CD4-positive, CD25-positive, alpha-beta regulatory T cell (primary cell): ENCODE measurements at places on chromosomes 16 and 17. TPM values are rescaled to one million over a fixed set of nuclear protein-coding genes. Genes with fewer than 3 reads are reported as not detected.
A peak's percentile ranks its signal among the peaks of the same experiment; 100 is the strongest.

DNA sequence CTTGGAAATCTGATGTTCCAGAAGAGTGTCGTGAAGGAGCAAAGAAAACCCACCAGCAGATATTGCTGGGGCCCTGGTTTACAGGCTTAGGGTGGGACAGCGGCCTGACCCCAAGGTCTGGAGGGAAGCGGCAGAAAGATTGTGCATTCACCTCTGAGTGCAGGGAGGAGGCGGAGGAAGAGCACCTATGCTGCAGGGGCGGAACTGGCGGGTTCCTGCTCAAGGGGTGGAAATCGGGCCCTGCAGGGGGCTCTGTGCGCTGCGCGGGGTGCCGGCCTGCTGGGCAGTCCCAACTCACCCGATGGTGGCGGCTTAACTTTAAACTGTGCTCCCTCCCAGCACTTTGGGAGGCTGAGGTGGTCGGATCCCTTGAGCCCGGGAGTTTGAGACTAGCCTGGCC lies 47.5 kb downstream of the COX4I1 start:
- DNase-seq = no peak

Gene CCL16
- not detected for total RNA-seq

GRCh38 chr17:16243385-16243784 lies 26.4 kb downstream of the PIGL start:
- no peak for DNase-seq

DNA sequence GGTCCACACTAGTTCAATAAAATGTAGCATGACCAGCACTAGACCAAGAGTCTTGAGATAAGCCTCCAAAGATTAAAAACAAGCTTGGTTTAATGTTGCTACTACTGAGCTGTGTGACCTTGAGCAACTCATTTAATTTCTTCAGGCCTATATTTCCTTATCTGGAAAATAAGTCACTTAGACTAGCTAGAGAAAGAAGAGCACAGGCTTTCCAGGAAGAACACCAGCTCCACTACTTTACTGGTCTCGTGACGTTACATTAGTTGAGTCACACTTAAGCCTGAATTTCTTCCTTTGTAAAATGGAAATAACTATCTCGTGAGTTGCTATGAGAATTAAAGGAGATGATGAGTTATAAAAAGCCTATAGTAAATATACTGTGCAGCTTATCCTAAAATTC lies 5.4 kb downstream of the HELZ start:
- DNase-seq = no peak

- no peak for DNase-seq
Observed at GRCh38 chr16:24670623-24671454, 58.6 kb upstream of the TNRC6A start.

Gene CAVIN1
- 1.1 TPM for total RNA-seq

GRCh38 chr17:57995076-57995956 lies 7.3 kb upstream of the VEZF1 start:
- DNase-seq = peak; percentile 77

Gene CD19
- total RNA-seq = 0.52 TPM

DNA sequence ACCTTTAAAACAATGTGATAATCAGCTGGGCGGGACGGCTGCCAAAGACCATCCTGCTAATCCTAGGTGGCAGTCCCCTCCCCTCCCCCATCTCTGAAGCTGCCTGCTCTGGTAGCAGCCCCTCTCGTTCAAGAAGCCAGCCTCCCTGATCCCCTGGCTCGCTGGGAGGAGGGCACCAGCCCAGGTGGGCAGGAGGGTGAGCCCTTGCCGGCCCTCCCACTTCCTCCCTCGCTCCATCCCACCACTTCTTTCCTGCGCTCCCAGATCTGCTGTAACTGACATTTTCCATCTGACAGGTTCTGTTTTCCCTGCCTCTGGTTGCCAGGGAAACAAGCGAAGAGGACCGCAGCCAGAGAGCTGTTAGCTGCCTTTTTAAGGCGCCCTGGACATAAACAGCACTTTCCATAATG lies 155.7 kb upstream of the TNRC6C start:
- no peak for DNase-seq

Gene KRTAP3-1
- total RNA-seq = not detected

Gene C16orf92
- total RNA-seq = not detected

- DNase-seq = no peak
Observed at GRCh38 chr17:27282054-27282551, 11.8 kb upstream of the WSB1 start.

GRCh38 chr17:58641887-58642311 lies 49.9 kb downstream of the TEX14 start:
- no peak for DNase-seq

DNA sequence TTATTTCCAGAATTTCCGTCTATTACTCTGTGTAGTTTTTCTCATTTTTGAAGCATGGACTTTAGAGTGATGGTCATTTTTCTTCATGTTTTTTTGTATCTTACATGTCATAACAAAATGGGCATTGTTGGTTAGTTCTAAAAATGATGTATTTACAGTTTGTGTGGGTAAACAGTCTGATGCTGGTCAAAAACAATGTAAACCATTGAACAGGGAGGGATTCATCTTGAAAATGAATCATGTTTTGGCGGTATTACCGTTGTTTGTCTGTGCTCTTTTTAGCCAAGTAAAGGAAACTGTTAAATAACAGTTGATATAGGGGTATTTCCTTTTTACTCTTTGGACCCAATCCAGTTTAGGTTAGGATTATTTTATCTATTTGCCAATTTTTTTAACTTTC lies 315.8 kb downstream of the BCAS3 start:
- no peak for DNase-seq

Gene CDH5
- not detected for total RNA-seq

Gene CCL1
- not detected for total RNA-seq

DNA sequence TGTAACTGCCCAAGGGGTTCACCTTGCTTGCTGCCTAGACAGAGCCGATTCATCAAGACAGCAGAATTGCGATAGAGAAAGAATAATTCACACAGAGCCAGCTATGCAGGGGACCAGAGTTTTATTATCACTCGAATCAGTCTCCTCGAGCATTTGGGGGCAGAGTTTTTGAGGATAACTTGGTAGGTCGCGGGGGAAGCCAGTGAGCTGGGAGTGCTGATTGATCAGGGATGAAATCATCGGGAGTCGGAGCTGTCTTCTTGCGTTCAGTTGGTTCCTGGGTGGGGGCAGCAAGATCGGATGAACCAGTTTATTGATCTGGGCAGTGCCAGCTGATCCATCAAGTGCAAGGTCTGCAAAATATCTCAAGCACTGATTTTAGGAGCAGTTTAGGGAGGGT lies 9.1 kb downstream of the ITGAM start:
- DNase-seq = no peak

- no peak for DNase-seq
Observed at GRCh38 chr17:20063665-20064648, 54.8 kb downstream of the SPECC1 start.

DNA sequence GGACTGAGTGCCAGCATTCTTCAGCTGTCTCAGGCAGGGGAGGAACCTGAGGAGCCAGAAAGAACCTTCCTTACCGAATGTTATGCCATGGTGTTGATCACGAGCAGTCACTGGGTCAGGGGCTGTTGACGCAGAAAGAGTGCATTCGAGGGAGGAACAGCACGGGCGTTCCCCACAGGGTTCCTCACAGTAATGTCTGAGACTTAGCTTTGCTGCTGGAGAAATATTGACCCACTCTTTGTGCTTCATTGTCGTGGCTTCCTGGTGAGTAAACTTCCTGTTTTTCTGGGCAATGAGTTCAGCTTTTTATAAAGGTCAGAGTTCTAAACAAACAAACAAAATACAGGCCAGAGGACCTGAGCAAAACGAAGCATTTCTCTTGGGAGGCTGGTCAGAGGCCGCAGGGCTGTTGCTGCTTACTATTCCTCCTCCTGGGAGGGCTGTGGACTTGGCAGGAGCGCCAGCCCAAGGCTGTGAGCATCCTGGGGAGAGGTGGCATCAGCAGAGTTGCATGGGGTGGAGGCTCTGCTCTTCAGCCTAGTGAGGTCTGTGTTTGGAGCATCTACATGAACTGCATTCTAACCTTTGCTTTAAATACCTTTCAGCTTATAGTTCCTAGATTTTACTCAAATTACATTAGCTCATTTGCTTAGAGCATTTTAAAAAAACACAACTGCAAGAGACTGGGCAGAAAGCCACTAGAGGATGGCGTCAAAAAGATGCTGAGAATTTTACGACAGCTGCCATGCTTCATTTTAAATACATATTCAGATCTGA lies 143.1 kb upstream of the CACNG5 start:
- DNase-seq = no peak

GRCh38 chr17:78538033-78538776 lies 39.0 kb downstream of the DNAH17 start:
- no peak for DNase-seq

Gene SSTR5
- total RNA-seq = not detected

GRCh38 chr17:29016345-29017210 lies 10.7 kb upstream of the SEZ6 start:
- no peak for DNase-seq

DNA sequence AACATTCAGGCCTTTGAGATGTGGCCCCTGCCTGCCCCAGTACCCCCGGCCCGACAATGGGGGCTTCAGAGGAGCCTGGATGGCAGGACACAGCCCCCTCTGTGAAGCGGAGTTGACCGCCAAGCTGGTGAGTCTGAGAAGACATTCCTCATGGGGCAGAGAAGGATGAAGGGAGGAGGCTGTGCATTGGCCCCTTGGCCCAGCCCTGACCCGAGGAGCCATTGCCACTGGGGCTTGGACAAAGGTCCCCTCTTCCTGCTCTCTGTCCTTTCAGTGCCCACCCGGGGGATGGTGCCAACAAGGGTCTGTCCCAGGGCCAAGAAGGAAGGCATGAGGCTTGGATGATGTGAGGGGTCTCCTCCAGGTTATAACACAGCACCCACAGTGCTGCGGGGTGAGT lies 30.9 kb upstream of the PHB1 start:
- DNase-seq = no peak

DNA sequence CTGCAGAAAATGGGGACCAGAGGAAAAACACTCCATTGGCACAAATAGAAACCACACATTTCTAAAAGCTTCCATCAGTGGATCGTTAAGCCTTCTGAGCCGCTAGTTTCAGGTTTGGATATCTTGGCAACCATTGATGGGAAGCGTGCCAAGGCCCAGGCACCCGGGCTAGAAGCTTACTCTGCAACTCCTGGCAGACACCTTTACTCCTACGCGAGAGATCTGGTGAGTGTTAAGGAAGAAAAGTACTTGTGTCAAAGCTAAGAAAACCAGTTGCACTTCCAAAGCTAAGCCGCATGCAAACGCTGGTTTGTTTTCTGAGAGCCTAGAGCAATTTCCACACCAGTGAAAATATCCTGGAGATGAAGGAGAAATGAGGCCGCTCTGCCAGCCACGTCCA lies 472.4 kb downstream of the PMP22 start:
- DNase-seq = no peak

DNA sequence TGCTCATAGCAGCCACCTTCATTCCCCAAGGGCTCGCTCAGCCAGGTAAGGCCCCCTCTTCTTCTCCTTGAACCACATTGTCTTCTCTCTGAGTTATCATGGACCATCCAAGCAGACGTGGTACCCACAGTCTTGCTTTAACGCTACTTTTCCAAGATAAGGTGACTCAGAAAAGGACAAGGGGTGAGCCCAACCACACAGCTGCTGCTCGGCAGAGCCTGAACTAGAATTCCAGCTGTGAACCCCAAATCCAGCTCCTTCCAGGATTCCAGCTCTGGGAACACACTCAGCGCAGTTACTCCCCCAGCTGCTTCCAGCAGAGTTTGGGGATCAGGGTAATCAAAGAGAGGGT lies 272 bp downstream of the CCL2 start:
- no peak for DNase-seq

- no peak for DNase-seq
Observed at GRCh38 chr17:20998571-20999043, 44.2 kb downstream of the USP22 start.

- no peak for DNase-seq
Observed at GRCh38 chr17:68640242-68640989, 39.2 kb upstream of the FAM20A start.

- no peak for DNase-seq
Observed at GRCh38 chr16:77759821-77760220, 28.5 kb upstream of the VAT1L start.
